ENCODE measurements at places on chromosomes 4 and X.
A peak's percentile ranks its signal among the peaks of the same experiment; 100 is the strongest.

DNA sequence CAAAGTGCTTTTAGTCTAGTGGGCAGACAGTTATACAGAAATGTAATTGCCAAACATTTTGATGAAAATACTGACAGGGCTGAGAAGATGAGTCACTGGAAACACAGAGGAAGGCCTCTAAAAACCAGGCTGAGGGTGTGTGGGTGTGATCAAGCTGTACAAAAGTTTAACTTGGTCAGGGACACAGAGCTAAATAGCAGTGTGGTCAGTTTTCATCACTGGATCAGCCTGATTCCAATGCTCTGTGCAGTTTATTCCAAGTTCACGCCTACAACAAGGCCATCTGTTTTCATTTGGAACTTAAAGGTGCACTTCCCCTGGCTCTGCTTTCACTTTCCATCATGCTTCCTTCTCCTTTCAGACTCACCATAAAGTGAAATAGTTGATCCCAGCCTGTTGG is 10.6 kb downstream of the CENPVL3 start:
- DNase-seq: no peak

GRCh38 chr4:121370729-121371325 is 10.0 kb downstream of the QRFPR start:
- DNase-seq: no peak

GRCh38 chrX:102899940-102900916 is 36.8 kb upstream of the RAB40AL start:
- peak; percentile 88 for DNase-seq

GRCh38 chr4:186541801-186542200 is 13.6 kb downstream of the MTNR1A start:
- DNase-seq: no peak

GRCh38 chr4:57013543-57014120 is 34.9 kb downstream of the POLR2B start:
- no peak for DNase-seq
